ENCODE measurements at places on chromosomes 11 and 22.

DNA sequence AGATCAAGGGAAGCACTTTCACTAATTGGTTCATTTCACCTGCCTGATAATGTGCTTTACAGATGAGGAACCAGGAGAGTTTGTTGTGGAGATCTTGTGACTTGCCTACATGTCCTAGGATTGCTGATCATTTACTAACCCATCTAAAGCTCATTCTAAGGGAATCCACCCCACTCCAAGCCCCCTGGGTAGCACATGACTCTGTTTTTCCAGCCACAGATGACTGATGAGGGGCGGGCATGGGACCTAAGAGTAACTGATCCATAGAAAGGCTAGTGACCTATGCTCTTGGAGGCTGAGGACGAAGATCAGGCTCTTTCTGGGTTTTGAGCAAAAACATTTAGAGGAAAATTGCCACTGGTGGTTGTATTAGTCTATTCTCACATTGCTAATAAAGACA is 378.1 kb downstream of the CADM1 start:
- no peak for DNase-seq

- DNase-seq, result peak; percentile 81
Observed at GRCh38 chr11:117663821-117664220, 133.2 kb downstream of the DSCAML1 start.

- DNase-seq, result no peak
Observed at GRCh38 chr11:22792497-22792896, 37.1 kb downstream of the SVIP start.

DNA sequence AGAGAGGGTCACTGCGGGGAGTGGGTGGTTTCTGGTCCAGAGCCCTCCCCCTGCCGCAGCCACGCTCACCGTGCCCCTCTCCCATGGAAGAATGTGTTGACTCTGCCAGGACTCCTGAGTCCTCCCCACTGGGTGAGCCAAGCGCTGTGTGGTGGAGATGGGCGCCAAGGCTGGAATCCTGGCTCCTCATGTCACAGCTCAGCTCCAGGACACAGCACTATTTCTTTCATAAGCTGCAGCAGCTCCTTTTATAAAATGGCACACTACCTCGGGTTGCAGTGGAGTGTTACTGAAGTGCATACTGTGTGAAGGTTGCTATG is 83.9 kb downstream of the FEZ1 start:
- DNase-seq, result no peak

- DNase-seq, result no peak
Observed at GRCh38 chr11:1232883-1233321, 10.0 kb downstream of the MUC5B start.

DNA sequence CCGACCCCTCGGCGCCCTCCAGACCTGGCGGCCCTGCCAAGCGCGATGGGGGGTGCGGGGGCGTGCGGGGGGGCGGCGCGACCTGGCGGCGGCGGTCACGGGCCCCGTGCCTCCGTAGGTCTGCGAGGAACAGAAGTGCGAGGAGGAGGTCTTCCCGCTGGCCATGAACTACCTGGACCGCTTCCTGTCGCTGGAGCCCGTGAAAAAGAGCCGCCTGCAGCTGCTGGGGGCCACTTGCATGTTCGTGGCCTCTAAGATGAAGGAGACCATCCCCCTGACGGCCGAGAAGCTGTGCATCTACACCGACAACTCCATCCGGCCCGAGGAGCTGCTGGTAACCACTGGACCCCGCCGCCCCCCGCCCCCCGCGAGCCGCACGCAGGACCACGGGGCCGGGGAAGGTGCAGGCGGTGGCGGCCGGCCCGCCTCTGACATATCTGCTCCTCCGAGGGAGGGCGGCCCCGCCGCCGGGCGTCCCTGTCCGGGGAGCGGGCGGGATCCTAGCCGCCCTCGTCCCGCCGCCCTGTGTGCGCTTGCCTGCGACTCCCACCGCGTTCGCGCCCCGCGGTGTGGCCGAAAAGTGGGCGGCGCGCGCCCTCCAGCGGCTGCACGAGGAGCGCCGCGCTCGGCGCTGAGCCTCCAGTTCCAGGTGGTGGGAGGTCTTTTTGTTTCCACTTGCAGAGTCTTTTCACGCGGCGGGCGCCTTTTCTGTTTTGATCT is 2.1 kb downstream of the CCND1 start:
- peak; percentile 84 for DNase-seq
